ENCODE measurements at places on chromosomes 13 and 19.

GRCh38 chr19:33759356-33759755, 37.3 kb upstream of the KCTD15 start:
- DNase-seq, result no peak

- no peak for DNase-seq
These were observed 170.6 kb upstream of the TSC22D1 start for GRCh38 chr13:44746690-44747089.

- no peak for DNase-seq
These were observed 3.9 kb downstream of the TMEM147 start for GRCh38 chr19:35549174-35549788.

- peak; percentile 91 for DNase-seq
These were observed 770 bp upstream of the KMT2B start for GRCh38 chr19:35716801-35717664.

GRCh38 chr13:99966064-99966805, 5.3 kb downstream of the ZIC5 start:
- DNase-seq, result no peak

- DNase-seq, result no peak
These were observed 105.4 kb downstream of the WDFY2 start for GRCh38 chr13:51689663-51689996.

DNA sequence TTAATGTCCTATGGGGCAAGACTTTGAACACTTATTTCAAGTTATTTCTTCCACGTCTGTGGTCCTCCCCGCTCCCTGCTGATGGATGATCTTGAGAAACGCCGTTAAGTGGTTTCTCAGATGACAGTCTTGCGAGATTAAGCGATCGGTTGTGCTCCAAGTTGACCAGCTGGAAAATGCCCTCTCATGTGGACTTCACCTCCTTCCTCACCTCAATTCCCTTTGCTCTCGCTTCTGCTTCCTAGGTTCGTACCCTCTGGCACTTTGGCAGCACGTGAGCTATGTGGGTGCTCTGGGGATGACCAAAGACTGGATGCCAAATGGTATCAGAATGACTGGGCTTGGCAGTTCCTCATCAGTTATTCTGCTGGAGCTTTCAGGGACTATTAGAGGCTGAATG, 480.0 kb downstream of the ZNF536 start:
- no peak for DNase-seq

GRCh38 chr19:50877338-50877737, 4.1 kb downstream of the KLK2 start:
- no peak for DNase-seq

DNA sequence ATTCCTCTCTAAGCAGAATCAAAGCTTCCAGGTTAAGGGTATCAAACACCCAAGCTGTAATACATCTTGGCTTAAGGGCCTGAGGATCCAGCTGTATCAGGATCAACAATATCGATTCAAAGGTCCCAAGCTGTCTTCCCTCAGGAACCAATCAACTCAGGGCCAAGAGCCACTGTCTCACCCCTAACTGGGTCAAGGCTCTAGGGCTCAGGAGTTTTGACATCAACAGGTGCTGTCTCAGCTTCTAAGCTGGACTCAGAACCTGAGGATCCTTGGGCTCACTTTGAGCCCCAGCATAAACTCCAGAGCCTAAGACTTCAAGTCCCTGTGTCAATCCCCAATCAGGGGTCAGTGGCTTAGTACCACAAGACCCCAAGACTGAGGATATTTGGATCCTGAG, 917 bp downstream of the FBXW9 start:
- no peak for DNase-seq

DNA sequence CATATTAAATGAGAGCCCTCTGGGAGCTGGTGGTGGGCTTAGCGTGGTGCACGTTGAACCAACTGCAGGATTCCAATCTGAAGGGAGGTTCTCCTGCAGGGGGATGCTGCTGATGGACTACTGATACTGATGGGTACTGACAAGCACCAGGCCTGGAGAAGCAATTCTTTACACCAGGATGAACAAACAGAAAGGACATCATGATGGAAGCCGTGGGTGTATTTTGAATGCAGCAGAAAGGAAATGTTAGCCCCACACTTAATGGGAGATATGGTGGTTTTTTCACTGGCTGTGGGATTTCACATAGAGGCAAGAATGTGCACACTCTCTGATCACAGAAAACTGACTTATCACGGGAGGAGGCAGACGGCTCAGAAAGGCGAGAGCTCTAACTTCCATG, 299.7 kb downstream of the TEX29 start:
- DNase-seq, result no peak

GRCh38 chr19:35518313-35518712, 4.9 kb upstream of the DMKN start:
- no peak for DNase-seq

GRCh38 chr19:28103921-28104320, 1109.0 kb downstream of the UQCRFS1 start:
- no peak for DNase-seq

DNA sequence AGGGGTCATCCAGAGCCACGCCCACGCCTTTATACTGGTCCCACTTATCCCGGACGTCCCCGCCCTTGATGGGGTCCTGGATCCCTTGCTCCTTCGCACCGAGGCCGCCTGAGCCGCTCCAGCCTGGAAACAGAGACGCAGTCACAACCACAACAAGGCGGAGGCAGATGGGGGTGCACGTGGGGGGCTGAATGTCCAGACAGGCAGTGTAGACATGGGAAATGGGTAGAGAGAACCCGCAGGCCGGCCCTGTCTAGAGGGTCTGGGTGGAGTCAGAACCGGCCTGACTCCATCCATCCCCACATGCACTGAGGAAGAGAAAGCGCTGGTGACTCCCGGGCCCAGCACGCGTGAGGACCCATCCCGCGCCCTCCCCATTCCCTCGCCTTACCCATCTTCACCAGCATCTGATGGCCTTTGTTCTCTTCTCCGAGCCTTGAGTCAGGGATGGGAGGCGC, 23.0 kb downstream of the CHERP start:
- no peak for DNase-seq

- peak; percentile 41 for DNase-seq
These were observed at the start of gene CLEC11A for GRCh38 chr19:50723069-50723468. Gene CLEC11A (plus strand): TSS chr19:50723364. CDS start chr19:50723526, 162 bp downstream.

- peak; percentile 57 for DNase-seq
These were observed 4.8 kb upstream of the TM9SF2 start for GRCh38 chr13:99496184-99497142.

GRCh38 chr19:18232540-18233223, 6.4 kb upstream of the PDE4C start:
- DNase-seq, result no peak

GRCh38 chr13:112874751-112875300, 94.2 kb upstream of the MCF2L start:
- no peak for DNase-seq

DNA sequence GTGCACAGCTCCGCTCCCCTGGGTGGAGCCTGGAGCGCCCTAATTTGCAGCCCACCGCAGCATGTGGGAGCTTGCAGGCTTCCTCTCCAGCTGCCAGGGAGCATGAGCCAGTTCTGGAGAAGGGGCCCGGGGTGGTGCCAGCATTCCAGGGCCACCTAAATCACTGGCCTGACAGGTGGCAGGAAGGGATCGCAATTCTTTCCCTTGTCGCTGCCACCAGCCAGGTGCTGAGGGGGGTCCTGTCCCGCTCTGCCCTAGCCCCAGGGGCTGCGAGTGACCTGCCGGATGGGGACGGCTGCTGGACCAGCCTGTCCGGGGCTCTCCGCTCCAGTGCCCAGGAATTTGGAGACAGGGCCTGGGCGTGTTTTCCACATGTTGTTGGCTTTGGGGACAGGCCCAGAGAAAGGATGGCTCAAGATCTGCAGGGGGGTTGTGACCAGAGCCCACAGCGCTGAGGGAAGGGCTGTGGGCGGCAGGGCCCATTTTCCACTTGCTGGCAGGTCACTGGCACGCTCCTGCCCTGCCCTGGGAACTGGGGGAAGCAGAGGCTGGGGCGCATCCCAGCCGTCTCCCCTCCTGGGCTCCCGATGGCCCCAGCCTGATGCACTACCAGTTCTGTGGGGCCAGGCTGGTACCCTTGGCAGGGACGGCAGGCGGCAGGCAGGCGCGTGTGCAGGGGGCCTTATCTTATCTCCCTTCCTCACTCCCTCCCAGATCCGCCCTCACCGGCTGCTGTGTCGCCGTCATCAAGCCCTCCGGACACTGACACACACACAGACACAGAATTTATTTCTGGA, 9.5 kb downstream of the NDUFA11 start:
- DNase-seq, result no peak

DNA sequence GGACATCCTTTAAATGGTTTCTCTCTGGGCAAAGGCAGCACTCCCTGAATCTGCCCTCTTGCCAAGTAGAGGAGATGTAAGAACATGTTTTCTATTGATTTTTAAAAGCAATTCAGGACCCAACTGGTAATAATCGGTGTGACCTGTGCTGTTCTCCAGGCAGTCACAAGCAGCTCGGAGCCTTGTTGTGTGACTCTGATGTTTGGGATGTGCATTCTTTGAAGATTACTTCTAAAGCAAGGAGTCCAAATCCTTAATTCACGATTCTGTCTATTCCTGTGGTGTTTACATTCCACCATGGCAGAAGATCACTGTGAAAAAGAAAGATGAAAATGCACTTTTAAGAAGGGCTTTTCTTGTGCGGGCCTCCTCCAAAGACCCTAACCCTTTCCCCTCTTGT, 122.3 kb upstream of the ZNF536 start:
- no peak for DNase-seq

- DNase-seq, result no peak
These were observed 18.5 kb downstream of the ERFL start for GRCh38 chr19:41909706-41910105.

- DNase-seq, result no peak
These were observed 9.5 kb downstream of the XAB2 start for GRCh38 chr19:7619671-7620441.

DNA sequence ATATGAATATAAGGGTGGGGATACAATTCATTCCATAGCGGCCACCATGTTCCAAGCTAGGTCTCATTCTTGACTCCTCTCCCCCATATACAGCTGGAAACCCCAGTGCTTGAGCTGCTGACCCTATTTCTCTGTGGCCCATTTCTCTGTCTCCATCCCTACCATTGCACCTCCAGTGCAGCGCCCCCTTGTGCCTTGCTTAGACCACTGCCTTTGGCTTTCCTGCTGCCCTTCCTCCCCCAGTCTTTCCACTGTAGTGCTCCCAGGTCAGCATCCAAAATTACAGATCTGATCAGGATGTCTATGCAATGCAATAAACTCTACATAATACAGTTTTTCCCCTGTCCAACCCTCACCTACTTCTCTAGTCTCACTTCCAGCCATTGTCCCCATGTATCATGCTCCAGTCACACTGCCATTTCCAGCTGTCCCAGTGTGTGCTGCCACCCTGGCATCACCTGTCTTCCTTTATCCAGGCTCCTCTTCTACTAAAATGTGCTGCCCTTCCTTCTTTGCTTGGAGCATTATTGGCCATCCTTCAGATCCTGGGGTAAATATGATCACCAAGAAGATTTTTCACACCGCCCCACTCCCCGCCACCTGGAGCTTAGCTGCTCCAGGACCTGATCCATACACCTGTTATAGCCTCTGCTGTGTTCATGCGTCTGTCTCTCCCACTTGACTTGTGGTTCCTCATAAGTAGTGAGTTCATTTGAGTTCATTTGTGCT, 199.4 kb upstream of the IPO5 start:
- no peak for DNase-seq

DNA sequence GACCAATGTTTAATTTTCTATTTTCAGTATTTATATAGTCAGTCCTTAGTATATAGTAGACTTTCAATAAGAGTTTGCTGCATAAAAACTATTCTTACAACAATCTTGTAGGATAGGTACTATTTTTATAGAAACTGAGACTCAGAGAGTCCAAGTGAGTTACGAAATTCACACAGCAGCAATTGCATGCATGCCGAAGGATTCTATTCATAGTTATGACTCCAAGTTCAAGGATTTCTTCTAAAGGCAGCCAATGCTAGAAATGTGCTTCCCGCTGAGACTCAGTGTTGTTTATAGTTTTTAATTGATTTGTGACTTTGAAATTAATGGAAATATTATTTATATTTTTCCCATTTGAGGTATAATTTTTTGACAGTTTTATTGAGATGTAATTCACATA, 62.7 kb upstream of the CSNK1A1L start:
- DNase-seq, result no peak

GRCh38 chr19:32464279-32464678, 58.7 kb downstream of the DPY19L3 start:
- DNase-seq, result no peak

DNA sequence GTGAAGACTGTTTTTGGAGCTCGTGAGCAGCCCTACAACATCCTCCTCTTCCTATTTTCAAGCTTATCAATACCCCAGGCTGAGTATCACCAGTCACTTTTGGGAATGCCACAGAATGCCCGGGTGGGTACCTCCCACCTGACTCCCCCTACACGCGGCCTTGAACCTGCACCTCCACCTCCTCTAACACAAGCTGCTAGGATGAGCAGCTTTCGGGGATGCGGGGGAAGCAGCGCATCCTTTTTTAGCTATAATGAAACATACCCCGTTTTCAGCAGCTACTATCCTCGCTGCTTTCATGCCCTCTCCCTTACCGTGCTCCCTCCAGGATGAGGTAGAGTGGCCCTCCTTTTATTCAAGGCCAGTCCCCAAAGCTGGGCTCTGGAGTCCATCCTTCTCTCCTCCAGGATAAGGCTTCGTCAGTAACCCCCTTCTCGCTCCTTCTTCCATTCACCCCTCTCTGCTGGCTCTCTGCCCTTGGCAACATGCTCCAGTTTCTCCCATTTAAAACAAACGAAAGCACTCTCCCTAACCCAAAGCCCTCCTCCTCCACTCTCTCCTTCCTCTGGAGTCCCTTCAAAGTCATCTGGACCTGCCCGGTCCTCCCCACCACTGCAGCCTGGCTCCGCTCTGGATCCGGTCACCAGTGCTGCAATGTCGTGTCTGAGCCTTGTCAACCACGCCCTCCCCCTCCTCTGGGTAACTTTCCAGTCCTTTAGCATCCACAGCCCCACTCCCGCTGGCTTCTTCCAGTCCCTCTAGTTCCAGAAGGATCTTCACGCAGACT, 55.3 kb downstream of the STK24 start:
- DNase-seq, result no peak

- DNase-seq, result no peak
These were observed 51.6 kb downstream of the RFX2 start for GRCh38 chr19:6058518-6059201.

- no peak for DNase-seq
These were observed 36.5 kb downstream of the KL start for GRCh38 chr13:33052506-33053280.

DNA sequence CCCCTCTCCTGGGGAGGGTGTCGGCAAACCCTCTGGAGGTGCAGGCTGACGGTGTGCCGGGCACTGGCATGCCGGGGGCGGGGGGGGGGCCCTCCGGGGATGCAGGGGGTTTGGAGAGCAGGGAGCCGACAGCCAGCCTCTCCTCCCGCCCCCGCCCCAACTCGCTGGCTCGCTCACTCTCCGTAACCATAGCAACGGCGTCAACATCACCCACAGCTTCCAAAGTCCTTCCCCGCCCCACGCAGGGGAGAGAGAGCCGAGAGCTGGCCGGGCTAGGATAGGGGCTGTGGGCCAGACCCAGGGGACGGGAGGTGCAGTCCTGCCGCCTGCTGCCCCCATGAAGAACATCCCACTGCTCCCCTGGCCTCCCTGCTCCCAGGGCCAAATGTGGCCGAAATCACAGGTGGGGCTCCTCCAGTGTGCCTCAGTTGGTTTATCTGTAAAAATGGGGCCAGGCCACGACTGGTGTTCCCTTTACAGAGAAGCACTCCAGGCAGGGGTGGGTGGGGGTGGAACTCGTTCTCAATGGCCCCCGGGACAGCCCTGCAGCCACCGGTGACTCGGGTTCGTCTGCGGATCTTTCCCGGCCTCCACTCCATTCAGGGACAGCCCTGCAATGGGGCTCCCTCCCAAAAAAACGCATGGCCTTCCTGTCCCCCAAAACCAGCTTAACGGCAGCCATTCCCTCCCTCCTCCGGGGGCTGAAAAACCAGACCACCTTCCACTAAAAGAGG, 3.2 kb downstream of the KLF16 start:
- no peak for DNase-seq

GRCh38 chr19:57788114-57788692, 18.7 kb downstream of the ZNF586 start:
- no peak for DNase-seq
